ENCODE measurements at places on chromosomes 12 and 14.

- DNase-seq, result no peak
Observed at GRCh38 chr14:21074398-21075272, 4.5 kb downstream of the ARHGEF40 start.

GRCh38 chr14:93861836-93862235 is 65.3 kb upstream of the FAM181A start:
- no peak for DNase-seq

- no peak for DNase-seq
Observed at GRCh38 chr12:72234886-72235285, 37.3 kb upstream of the TRHDE start.

DNA sequence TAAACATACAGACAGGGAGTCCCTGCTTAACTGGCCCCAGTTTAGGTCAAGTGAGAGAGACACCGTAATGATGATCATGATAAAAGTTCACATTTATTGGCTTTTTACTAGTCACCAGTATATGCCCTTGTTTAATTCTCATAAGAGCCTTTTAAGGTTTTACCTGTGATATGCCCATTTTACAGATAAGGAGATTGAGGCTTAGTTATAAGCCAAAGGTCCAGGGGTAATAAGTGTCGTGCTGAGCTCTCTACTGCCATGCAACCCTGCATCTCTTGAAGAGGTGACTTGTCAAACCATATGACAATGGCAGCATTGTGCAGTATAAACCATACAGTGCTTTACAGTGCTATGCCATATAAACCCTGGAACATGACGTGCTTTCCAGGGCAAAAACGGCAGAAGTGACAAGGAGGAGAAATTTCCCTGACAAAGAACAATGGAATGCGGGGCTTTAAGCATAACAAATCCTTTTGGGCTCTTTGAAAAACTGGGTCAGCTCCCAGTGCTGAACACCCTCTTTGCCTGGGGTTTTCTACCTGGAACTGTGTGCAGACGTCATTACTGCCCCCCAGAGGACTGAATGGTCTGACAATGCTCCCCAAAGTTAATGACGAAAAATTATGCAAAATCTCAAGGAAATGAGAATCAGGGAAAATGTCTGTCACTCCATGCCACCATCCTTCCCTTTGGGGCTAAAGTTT is 59.7 kb upstream of the C14orf132 start:
- DNase-seq, result no peak

DNA sequence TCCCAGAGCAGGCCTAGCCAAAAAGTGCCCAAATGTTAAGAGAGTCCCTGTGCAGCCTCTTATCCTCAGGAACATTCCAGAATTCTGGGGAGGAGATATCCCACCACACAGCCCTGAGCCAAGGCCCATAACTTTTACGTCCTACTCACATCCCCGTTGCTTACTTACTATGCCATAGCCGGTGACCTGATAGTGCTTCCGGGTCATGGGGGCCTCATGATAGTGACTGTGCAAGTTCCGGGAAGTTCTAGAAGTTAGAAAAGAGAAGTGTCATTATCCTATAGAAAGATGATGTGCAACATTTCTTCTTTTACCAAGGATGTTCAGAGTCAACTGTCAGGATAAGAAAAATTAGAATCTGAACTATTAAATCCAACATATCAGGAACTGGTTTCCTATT is 15.6 kb upstream of the NGB start:
- DNase-seq, result no peak

DNA sequence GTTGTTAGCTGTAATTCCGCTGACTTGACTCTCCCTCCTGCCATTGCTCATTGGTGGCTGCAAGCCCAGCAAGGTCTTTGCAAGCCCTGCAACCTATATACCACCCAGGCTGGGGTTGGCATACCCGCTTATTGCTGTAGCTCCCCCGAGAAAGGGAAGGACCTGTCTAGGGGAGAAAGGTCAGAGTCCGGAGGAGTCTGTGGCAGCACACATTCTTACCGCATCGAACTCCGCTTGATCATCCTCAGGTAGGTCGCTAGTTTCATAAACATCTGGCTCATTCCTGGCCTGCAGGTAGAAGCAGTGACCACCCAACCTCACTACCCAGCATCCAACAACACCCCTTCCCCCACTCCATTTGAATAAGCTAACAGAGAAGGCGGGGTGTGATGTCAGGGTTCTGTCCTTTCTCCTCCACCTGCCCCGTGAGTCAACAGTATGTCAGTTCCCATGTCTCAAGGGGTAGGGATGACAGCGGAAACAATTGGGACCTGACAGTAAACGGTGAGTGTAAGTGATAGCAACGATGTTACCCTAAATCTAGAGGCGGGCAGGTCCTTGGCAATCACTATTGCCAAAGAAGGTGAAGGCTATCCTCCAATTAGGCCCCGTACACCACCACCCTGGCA is 1.1 kb downstream of the DCTN2 start:
- DNase-seq, result no peak

DNA sequence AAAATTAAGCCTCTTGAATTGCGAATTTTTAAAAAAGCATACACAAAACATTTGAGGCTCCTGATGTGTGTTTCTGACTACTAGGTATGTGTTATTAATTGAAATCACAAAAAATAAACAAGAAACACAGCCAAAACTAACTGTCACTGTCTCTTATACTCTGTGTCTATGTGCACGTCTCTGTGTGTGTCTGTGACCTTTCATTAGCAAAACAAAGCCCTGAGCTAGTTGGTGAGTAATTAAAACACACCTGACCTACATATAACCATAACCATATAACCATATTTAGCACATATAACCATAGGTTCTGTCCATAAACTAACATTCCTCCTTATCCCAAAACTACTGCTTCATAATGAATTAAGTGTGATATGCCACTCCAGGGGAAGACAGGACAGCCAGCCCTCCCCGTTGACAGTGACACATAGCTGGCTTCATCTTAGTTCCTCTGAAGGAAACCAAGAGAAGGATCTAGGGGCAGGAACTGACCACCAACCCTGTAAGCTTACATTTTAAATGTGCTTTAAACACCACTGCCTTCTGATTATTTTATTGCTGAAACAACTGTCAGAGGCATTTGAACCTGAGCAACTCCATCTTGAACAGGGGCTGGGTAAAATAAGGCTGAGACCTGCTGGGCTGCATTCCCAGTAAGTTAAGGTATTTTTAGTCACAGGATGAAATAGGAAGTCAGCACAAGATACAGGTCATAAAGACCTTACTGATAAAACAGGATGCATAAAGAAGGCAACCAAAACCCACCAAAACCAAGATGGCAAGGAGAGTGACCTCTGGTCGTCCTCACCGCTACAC is 106.7 kb downstream of the PPP2R5E start:
- no peak for DNase-seq

Measured in naive thymus-derived CD8-positive, alpha-beta T cell (primary cell).